ENCODE measurements at places on chromosomes 16 and 17.

GRCh38 chr17:61457226-61457983 is 5.2 kb downstream of the TBX4 start:
- DNase-seq, result no peak

GRCh38 chr17:79045001-79045729 is 21.2 kb downstream of the C1QTNF1 start:
- DNase-seq, result no peak

DNA sequence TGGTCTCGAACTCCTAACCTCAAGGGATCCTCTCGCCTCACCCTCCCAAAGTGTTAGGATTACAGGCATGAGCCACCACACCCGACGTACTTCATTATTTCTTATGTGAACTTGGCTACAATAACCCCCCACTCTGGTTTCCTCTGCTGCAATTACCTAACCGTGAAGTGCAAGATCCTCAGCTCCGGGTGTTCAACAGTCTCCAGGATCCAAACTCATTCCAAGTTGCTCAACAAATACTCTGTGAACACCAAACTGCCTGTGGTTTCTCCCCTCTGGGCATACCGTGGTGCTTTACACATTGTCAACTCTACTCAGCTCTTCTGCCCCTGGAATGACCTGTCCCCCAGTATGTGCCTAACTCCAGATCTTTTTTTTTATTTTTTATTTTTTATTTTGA is 6.8 kb upstream of the SULT1A1 start:
- DNase-seq, result no peak

DNA sequence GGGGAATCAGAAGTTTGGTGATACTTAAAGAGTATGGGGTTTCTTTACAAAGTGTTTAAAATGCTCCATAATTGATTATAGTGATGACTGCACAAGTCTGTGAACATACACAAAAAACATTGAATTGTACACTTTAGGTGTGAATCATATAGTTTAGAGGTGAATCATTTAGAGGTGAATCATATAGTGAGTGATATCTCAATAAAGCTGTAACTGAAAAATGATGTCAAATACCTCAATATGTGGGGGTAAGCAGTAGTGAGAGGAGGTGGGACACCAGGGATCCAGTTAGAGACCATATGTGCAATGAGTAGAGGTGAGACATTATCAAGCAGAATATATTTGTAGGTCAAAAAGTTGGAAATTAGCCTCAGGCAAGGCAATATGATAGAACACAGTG is 264.5 kb downstream of the PMP22 start:
- DNase-seq, result no peak

- no peak for DNase-seq
Measured at GRCh38 chr17:16418685-16419068, 3.3 kb downstream of the TRPV2 start.

DNA sequence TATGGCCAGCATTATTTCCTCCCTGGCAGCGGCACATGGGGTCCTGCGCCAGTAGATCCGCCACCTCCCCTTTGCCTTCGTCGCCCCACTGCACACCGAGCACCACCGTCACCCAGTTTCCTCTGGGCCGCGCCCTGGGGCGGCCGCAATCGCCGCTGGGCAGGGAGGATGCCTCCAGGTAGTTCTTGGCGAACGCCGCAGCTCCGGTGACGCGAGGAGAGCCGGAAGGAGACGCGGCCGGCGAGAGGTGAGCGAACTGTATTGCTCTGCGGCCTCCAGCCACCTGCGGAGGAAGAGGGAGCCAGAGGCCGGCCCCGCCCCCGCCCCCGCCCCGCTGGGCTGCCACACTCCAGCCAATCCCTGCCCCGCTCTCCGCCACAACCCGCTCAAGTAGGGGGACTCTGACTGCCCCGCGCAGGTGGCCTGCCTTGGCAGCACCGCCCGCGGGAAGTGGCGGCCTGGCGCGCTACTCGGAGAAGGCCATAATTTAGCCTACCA is 11.8 kb upstream of the SLFN13 start:
- DNase-seq, result peak; percentile 22

DNA sequence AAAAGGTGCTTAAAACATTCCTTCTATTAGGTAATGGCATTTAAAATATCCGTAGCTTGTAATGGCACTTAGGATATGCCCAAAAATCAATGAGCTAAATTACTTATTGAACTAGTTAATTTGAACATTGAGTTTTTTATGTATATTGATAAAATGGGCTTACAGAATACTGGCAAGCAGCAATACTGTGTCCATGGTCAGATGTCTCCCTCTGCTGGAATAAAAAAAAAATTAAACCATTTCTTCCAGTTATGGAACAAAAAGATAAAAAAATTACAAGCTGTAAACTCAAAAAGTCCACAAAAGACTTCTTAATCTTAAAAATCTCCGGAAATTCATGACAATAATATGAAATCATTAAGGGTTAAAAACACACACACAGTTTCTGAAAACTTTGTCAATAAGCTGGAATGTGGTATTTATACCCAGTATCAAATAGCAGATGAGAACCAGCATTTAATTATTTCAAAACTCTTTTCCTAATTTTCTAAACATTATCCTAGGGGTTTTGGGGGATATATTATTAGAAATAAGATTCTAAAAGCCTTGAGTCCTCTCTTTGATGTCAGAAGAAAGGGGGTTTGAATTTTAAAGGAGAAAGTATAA is 21.5 kb upstream of the PSMD7 start:
- DNase-seq, result no peak

DNA sequence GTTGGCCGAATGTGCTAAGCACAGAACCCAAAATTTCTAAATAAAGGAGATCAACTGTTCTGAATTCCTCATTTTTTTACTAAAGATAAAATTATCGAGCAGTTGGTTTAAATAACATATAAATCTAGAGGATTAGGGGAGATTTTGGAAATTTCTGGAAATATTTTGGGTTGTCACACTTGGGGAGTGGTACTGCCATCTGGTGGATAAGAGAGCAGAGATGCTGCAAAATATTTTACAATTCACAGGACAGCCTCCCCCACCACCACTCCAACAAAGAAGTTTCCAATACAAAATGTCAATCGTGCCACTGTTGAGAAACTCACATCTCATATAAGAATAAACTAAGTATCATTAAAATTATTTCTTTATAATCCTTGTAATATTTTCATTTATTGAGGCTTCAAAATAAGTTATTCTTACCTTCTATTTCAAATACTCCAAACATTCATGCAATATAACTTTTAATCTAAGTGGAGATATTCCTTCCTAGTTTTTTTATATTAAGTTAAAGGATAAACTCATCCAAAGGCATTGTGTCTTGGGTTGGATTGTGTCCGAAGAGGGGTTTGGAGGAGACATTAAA is 17.0 kb upstream of the ABCA8 start:
- DNase-seq, result no peak

DNA sequence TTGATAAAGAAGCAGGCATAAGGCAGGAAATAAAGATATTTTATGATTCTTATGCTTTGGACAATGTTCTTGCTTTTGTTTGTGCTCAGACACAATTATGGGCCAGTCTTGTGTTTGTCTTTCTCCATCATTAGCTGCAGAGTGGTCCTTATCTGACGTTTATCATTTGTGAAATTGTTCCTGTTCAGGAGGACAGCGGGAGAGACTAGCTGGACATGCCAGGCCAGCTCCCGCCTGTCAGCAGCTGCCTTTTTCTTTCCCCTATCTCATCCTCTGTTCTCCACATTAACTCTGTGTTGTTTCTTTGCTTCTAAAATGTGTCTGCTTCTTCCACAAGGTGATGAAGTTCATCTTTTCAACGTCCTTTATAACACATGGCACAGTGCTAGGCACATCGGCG is 333.5 kb downstream of the NPIPA8 start:
- no peak for DNase-seq

- no peak for DNase-seq
Measured at GRCh38 chr17:9339958-9340357, 235.7 kb downstream of the STX8 start.

DNA sequence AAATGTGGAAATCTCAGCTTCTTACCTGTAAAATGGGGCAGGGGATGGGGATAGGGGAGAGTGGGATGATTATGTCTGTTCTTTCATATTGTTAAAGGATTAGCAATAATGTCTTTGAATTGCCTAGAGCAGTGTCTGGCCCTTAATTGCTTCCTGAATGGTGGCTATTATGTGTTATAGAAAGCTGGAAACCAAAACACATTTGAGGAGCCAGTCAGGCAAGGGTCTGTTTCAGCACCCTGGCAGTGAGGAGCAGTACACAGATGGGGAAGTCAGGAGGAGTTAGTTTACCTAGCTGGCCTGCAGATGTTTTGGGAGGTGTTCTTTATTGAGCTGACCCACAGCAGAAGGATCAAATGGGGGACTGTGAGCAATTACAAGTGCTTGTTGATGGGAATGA is 63.0 kb downstream of the NUP93 start:
- DNase-seq, result no peak

- no peak for DNase-seq
Measured at GRCh38 chr16:66278111-66278531, 88.4 kb upstream of the CDH5 start.

GRCh38 chr17:29614349-29615047 is 8.2 kb downstream of the CORO6 start:
- no peak for DNase-seq

DNA sequence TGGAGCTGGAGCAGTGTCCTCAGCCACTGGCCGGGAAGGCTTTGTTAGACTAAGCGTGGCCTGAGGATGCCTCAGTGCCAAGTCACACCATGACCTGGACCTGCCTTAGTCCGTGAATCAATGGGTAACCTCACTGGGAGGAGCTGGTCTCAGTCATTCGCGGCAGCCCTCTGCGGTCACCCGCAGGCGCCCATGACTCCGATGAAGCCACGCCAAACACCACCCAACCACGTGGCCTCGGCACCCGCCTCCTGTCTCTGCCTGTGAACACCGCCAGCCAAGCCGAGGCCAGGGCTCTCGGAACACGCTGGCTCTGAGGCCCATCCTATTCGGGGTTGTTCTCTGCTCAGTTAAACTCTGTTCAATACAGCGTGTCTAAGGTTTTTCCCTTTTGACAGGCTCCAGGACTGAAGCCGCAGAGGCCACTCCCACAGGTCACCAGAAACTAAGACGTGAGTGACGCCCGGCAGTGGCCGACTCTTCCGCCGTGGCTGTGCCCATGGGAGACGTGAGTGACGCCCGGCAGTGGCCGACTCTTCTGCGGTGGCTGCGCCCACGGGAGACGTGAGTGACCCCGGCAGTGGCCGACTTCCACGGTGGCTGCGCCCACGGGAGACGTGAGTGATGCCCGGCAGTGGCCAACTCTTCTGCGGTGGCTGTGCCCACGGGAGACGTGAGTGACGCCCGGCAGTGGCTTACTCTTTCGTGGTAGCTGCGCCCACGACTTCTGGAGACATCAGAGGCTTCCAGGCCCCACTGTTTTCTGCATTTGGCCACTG is 16.8 kb upstream of the PABPN1L start:
- no peak for DNase-seq

GRCh38 chr16:56373003-56373402 is 52.3 kb downstream of the AMFR start:
- no peak for DNase-seq

DNA sequence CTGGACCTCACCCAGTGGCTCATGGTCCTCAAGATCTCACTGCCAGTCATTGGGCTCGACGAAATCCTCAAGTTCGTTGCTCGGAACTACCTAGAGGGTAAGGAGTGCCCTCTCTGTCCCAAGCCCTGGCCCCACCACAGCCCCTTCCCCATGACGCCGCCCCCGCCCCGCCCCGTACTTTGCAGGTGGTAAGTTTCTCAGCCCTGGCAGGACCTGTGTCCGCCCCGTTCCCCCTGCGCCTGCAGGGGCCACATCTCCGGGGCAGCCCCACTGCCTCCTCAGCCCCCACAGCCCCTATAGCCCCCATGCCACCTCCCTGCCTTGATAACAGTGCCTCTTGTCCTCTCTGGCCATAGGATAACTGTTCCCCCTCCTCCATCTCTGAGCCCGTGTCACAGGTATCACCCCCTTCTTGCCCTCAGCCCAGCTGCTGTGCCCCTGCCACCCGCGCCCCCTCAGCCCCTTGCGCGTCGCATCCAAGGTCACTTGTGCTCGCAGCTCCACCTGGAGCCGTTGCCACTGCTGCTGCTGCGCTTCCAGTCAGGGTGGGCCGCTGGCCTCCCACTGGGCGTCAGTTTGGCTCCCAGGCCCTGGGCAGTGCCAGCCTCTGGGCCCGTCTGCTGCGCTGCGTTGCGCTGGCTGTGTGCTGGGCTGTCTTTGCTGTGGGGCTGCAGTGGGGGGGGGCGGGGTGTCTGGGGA is 21.5 kb downstream of the RABEP2 start:
- no peak for DNase-seq

- DNase-seq, result no peak
Measured at GRCh38 chr16:474420-475122, 49.1 kb downstream of the RAB11FIP3 start.

DNA sequence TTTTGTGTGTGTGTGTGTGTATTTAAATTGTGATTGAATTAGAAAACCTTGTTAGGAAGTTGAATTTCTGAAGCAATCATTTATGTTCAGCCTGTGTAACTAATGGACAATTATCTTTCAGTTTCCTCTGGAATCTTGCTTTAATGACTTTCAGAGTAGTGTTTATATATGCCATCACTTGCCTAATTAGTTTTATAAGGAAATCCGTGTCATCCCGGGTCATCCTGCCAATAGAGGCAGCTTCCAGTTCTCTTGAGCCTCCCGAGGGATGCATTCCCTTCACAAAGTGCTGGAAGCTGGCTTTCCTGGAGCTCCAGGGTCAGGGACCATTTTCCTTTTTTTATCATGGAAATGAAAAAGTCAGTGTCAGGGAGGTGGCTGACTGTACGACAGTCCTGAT is 42.9 kb downstream of the PRKCA start:
- DNase-seq, result no peak

GRCh38 chr16:68272507-68273209 is 8.3 kb downstream of the SLC7A6 start:
- peak; percentile 42 for DNase-seq

DNA sequence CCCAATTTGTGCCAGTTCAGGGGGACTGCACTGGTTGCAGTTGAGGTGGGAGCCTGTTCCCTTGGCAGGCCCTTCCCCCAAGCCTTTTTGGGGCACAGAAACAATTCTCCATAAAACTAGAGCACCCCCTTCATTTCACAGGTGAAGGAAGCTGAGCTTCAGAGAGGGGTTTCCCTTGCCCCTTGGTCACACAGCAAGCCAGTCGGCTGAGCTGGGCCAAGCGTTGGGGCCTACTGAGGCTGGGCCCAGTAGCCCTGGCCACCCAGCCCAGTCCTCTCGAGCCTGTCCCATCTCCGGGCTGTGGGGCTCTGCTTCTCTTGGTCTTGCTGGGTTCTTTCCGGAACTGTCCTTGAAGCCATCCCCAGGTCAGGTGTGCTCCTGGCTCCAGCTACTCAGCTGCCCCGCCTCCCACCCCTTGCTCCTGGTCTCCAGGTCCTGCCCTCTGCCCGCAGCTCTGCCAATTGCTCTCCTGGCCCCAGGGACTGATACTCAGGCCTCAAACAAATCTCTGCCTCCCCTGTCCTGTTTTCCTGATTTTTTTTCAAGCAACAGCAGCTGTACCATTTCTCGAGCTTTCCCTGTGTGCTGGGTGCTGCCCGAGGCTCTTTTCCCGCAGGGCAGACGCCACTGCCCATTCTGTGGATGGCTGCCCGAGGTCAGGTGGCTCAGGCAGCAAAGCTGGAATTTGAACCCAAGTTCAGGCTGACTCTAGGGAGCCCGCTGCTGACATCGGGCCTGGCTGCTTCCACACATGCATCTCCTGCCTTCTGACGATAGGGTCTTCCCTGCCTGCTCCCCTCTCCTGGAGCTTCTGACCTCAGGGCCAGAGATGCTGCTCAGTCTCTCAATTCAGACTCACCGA is 87.4 kb upstream of the NKD1 start:
- DNase-seq, result no peak

Measured in activated CD4-positive, alpha-beta T cell treated with anti-CD3 and anti-CD28 coated beads for 4 hours (primary cell).